ENCODE measurements at places on chromosomes 4 and X.

DNA sequence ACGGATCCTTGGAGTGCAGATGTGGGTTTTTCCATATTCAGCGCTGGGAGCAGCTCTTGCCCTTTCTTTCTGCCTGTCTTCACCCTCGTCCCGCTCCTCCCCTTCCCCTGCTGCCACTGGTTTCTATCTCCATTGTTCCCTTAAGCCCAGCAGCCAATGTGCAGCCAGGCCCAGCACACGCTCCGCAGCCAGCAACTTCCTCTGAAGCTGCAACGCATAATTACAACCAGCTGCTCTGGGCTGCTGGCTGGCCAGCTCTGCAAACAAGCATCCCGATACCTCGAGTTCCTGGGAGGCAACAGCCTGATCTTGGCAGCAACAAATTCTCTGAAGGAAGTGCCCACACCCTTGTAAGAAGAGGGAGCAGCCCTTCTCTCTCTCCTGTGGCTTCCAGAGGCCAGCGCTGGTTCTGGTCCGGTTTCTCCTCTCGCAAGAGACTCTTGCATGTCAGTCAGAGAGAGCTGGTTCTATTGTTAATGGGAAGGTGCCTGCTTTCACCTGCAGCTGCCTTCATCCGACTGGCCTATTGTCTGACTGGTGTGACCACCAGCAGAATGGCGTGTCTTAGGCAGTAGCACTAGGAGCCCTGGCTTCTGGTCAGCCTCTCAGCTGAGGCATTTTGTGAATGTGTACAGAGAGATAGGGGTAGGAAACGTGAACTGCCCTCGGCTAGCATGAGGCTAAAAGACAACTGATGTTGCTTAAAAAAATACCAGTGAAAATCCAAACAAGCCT is 83.8 kb upstream of the MAML3 start:
- no peak for DNase-seq

DNA sequence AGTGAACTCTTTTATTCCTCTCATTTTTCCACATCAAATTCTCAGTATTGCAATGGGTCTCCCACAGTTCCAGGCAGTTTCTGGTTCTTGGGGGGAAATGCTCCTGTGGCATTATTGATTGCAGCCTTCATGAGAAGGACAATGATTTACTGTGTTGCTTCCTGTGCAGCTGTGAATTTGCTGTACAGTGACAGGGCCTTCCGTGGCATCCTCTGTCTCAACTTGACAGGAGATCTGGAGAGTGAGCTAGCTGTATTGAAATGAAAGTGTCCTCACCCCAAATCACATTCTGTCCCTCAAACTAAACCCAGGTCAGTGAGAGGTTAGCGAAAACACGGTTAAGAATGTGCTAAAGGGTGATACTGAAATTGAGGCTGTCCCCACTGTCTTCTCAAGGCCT is 77.1 kb upstream of the ATOH1 start:
- DNase-seq, result no peak

DNA sequence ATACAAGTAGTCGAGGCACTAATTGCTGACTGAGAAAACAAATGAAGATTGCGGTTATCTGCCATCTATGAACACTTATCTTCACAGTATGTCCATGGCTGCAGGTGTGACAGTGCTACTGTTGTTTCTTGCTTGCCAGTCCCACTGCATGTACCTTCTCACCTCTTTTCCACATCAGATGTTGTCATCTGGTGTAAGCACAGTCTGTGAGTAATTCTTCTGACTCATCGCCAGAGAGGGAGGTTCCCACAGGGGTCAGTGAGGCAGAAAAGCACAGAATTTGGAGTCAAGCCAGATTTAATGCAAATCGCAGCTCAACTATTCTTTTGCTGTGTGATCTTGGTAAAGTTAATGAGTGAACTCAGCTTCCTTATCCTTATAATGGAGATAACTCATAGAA is 144.4 kb downstream of the GLRA2 start:
- no peak for DNase-seq

DNA sequence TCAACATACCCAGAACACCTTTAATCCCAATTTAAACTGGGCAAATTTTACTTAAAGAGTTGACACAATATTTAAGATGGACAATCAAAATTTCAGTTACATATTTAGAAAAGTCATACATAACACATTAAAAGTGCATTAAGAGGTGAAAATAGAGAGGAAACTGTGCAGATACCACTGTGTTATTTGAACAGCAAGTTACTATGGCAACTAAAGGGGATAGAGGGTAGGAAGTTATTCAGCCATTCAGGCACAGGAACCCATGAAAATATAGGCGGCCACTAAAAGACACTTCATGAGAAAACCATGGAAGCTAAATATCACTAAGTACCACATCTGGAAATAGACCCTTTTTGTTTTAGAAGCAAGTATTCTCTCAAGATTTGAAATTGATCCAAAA is 75.1 kb downstream of the PDGFC start:
- no peak for DNase-seq

DNA sequence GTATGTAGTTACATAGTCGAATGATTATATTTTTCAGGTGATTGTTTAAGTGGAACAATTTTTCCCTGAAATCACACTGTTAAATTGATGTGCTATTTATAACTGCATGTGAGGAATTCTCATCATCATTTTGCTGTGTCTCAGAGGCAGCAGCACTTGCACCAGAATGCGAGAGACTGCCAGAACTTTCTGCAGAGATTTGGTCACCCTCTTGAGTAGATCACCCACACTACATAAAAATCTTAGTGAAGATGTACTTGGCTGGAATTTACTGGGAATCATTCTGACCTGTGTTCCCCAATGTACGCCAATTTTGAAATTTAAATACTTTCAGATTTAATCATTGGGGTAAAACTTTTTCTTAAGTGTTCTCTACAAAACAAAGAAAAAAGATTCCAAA is 5.4 kb downstream of the UGT2B4 start:
- DNase-seq, result no peak

DNA sequence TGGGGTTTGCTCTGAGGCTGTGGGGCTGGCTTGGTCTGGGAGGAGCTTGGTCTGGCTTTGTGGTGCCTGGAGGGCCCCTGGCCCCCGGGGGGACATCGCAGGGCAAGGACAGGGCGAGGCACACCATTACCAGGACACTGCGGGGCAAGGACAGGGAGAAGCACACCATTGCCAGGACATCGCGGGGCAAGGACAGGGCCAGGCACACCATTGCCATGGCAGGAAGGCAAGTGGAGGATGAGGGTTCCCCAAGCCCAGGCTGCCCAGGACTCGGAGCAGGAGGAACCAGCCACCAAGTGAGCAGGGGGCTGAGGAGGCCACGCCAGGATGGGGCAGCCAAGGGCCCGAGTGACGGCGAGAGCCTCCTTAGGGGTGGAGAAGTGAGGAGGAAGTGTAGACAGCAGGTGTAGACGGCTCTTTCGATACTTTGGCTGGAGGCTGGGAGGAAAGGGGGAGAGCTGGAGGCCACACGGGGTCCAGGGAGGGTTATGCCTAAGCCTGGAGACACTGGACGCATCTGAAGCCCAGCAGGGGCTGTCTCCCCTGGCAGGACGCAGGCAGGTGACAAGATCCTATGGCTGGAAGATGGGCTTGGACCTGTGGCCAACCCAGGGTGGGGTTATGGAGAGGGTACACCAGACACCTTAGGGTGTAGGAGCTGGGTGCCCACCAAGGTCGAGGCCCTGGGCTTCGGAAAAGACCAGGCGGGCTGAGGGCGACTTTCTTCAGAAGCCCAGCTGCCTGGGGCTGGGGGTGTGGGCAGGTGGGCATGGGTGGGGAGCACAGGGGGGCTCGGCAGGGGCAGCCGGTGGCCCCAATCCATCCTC is 7.3 kb downstream of the NKX1-1 start:
- DNase-seq, result no peak

GRCh38 chr4:24805067-24805466 is 9.7 kb downstream of the SOD3 start:
- DNase-seq, result no peak

- no peak for DNase-seq
Observed at GRCh38 chr4:75878246-75878756, 24.0 kb downstream of the PPEF2 start.

GRCh38 chr4:48470570-48470969 is 12.6 kb upstream of the SLC10A4 start:
- no peak for DNase-seq

GRCh38 chr4:14787894-14788293 is 214.4 kb upstream of the CPEB2 start:
- no peak for DNase-seq

DNA sequence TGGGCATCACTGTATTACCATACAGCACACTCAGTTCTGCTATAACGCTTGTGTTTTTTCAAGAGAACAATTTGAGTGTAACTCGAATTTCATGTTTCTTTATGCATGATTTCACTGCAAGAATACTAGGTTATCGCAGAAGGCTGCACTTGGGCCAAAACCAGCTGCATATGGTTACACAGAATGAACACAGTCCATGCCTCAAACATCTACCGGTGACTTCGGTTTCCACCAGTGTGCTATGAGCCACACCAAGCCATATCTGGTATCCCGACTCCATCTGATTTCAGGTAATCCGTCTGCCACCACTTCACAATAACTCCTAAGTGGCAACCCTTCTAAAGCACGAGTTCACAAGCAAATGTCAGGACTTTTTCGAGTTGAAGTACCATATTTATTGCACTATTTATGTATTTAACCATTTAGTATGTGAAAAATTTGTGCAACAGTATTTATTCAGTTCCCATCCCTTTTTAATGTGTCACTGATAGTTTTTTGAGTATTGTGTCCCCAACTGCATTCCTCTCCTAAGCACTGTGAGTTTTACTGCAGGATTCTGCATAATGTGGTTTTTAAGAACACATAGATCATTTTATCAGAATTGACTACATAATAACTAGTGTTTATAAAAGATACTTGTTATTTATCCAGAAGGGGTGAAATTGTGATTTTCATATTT is 111.8 kb downstream of the APBB2 start:
- DNase-seq, result no peak

- no peak for DNase-seq
Observed at GRCh38 chr4:55008166-55009056, 117.0 kb downstream of the KDR start.

GRCh38 chr4:2795893-2796848 is 3.3 kb downstream of the SH3BP2 start:
- DNase-seq, result no peak

- DNase-seq, result no peak
Observed at GRCh38 chr4:87251106-87251505, 30.7 kb upstream of the KLHL8 start.

GRCh38 chr4:157023941-157024340 is 52.0 kb upstream of the GLRB start:
- DNase-seq, result no peak

DNA sequence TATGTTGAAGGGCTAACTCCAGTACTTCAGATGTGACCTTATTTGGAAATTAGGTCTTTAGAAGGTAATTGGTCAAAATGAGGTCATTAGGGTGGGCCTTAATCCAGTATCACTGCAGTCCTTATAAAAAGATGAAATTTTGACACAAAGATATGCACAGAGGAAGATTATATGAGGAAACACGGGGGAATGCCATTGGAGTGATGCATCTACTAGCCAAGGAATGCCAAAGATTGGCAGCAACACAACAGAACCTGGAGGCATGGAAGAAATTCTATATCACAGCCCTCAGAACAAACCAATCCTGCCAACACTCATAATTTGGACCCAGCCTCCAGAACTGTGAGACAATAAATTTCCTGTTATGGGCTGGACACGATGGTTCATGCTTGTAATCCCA is 17.6 kb downstream of the TRIM61 start:
- no peak for DNase-seq

DNA sequence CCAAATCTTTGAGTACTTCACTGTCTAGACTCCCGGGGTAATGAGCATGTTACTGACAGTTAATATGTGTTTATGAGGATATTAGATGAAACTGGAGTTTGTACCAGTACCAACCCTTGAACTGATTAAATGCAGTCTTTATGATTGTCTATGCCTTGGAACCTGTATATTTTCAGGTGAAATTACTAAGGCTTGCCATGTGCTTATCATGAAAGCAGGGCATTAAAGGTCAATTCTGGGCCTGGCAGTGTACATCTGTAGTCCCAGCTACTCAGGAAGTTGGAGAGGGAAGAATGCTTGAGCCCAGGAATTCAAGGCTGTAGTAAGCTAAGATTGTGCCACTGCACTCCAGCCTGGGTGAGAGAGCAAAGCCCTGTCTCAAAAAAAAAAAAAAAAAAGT is 27.6 kb downstream of the PHEX start:
- DNase-seq, result no peak

- DNase-seq, result no peak
Observed at GRCh38 chr4:182212211-182212761, 30.9 kb upstream of the TENM3 start.

- no peak for DNase-seq
Observed at GRCh38 chr4:113157086-113157857, 107.8 kb downstream of the ANK2 start.

GRCh38 chr4:141210168-141210567 is 10.5 kb upstream of the ZNF330 start:
- no peak for DNase-seq

DNA sequence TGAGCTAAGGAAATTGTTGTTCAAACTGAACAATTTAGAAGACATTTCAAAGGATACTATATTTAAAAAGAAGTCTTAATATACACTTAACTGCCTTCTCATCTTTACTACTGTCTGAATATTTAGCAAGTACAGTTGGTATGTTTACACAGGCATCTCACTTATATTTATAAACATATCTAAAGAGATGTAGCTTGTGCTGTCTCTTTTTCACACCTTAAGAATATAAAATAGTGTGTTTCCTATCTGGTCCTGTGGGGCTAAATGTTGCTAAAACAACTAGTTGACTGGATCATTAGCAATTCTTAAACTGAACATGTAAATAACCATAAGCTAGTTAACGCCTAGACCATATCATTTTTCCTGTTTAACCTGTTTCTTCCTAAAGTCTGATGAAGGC is 336.3 kb downstream of the PPP3CA start:
- DNase-seq, result no peak

- no peak for DNase-seq
Observed at GRCh38 chr4:18777190-18777930, 755.8 kb upstream of the LCORL start.

DNA sequence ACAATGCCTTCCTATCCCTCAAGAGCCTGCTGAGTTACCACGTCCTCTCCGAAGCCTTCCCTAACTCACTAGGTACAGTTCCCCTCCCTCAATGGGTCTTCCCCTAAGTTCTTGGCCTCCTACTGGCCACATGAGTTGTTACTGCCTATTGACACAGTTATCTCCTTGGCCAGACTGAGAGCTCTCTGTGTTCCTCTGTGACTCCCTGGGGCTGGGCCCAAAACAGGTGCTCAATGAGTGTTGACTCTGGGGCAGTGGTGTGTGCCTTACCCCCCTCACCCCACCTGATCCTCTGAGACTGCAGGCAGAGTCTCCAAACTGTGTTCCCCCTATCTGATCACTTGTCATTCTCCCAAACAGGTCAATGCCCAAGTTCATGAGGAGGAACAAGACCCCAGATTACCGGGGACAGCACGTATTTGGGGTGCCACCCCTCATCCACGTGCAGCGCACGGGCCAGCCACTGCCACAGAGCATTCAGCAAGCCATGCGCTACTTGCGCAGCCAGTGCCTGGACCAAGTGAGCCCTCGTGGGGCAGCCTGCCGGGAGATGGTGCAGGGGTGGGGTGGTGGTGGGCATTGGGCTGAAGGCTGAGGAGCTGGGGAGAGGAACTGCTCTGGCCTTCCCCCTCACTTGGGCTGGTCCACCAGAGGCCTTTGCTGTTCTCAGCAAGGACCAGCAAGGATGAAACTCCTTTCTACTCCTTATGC is 72.6 kb downstream of the STARD8 start:
- DNase-seq, result no peak

Measured in stimulated activated CD8-positive, alpha-beta memory T cell treated with anti-CD3 and anti-CD28 coated beads, Interleukin-4, amount 100 ng/mL, for 1 hour (primary cell).